NCI-H1930 (cell line): ENCODE measurements at places on chromosomes 7 and 10.
A peak's percentile ranks its signal among the peaks of the same experiment; 100 is the strongest.

DNA sequence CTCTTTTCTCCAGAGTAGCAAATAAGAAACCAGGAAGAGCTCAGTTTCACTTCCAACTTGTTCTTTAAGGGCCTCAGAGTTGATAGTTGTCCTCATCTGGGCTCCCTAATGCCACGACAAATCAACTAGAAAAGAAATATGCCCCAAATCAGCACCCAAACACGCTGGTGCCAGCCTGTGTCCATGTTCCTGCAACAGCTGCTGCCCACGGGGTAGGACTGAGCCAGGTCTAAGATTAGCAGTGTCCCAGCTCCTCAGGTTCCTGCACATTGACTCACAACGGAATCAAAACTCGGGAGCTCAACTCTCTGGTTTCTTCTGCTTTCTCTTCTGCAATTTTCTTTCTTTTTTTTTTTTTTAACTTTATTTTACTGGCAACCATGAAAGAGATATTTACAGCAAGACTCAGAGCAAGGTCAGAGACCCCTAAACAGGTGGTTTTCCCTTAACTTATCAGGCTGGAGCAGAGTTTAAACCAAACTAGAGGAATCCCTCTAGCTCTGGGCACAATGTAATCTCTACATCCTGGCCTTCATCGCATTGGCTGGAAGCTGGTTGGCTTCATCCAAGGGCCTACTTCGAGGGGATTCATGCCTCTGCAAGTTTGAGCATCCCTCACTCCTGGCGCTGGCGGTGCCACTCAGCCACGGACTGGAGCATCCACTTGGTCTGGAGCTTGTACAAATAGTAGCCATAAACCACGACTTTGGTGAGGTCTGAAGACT lies 126.1 kb downstream of the PFKFB3 start:
- DNase-seq = no peak

- DNase-seq = no peak
Measured at GRCh38 chr10:21732067-21732772, 198.2 kb downstream of the MLLT10 start.

DNA sequence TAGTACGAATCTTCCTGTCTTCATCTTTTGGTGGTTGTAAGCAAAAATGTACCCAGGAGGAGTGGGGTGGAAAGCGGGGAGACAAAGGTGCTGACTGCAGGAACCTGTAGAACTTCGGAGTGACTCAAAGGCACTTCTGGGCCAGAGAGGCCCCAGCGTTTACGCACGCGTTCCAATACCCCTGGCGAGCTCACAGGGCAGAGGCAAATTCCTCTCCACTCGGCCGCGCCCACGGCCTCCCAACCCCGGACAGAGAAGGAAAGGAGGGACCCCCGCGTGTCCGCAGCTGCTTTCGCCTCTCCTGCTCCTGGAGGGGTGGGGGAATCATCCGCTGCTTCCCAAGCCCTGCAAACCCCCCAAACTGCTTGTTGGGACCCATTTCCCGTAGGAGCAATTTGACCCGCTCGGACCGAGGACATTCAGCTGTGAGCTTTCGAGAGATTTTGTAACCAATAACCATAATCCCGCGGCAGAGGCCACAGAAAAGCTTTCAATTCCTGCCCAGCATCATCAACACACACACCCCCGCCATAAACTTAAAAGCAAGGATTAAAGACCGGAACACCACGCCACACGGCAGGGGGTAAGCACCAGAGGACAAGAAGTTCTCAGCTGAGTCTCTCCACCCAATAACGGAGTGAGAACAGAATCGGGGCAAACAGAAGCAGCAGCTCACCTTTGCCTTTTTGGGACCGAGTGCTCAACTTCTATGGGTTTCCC lies 2.3 kb downstream of the IGF2BP3 start:
- no peak for DNase-seq

- no peak for DNase-seq
Measured at GRCh38 chr10:30098629-30099028, 39.2 kb upstream of the JCAD start.

- no peak for DNase-seq
Measured at GRCh38 chr7:70647801-70648498, 484.0 kb upstream of the GALNT17 start.

DNA sequence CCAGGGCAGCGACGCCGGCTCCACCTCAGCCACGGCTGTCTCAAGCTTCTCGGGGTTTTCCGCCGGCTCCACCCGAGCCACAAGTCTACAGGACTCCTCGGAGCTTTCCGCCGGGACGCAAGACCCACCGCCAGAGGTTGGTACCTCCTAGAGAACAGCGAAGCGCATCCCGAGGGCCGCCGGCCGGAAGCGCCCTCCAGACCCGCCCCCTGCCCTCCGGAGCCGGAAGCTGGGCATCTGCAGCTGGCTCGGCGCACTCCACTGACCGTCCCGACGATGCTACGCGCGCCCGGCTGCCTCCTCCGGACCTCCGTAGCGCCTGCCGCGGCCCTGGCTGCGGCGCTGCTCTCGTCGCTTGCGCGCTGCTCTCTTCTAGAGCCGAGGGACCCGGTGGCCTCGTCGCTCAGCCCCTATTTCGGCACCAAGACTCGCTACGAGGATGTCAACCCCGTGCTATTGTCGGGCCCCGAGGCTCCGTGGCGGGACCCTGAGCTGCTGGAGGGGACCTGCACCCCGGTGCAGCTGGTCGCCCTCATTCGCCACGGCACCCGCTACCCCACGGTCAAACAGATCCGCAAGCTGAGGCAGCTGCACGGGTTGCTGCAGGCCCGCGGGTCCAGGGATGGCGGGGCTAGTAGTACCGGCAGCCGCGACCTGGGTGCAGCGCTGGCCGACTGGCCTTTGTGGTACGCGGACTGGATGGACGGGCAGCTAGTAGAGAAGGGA lies at the start of gene MINPP1:
Gene MINPP1 (plus strand): TSS at position 254 of the 726 bp plus-strand sequence. CDS start 23 bp downstream, at position 277.
- DNase-seq = peak; percentile 57

DNA sequence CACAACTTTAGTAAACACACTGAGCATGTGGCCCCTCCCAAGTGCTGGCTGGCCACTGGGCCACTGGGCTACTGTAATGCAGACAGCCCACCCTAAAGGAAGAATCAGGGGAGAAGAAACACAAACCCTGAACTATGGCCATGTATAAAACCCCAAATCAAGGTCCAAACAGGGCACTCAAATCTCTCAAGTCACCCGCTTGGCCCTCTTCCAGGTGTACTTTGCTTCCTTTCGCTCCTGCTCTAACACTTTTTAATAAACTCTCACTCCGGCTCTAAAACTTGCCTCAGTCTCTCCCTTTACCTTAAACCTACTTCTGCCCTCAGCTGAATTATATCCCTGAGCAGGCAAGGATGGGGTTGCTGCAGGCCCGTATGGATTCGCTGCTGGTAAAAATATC lies 72.6 kb downstream of the TPK1 start:
- no peak for DNase-seq

DNA sequence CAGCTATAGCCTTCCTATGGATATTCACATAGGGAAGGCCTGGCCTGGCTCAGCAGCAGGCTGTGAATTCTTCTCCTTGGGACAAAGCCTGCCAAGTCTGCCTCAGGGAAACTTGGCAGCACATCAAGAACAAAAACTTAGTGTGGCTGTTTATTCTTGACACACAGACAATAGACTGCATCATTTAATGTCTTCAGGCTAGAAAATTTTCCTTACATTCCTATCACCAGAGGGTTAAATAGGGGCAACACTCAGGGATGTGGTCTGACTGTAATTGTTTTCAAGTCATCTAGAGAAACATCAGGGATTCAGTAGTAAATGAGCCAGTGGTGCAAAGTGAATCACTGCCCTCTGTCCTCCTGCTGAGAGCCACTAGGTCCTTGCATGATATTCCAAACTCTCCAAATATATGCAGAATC lies 137.3 kb downstream of the SEMA3C start:
- DNase-seq = no peak

DNA sequence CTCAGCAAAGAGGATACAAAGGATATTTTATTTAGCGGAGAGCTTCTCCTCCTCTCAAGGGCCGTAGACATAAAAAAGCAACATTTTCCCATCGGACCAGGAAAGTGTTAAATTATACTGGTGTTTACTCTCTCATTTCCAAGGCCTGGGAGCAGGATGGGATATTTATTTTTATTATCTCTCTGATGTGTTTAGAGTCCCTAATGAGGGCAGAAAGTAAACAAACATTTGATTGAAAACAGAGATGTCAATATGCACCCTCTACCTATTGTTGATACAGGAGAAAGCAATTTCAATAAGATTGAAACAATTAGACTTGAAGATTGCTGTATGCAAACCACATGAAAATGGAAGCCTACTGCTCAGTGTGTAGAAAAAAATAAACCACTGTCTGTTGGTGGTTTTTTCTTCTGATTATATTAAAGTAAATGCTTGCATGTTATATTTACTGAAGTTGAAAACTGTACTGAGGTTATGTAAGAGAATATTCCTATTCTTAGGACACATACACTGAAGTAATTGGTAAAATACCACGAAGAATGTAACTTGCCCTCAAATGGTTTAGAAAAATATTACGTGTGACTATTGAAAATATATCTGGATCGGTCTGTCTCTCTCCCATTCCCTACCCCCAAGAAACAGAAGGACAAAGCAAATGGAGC lies 59.3 kb downstream of the ATXN7L1 start:
- DNase-seq = no peak

- no peak for DNase-seq
Measured at GRCh38 chr10:44281089-44281613, 103.7 kb downstream of the CXCL12 start.

DNA sequence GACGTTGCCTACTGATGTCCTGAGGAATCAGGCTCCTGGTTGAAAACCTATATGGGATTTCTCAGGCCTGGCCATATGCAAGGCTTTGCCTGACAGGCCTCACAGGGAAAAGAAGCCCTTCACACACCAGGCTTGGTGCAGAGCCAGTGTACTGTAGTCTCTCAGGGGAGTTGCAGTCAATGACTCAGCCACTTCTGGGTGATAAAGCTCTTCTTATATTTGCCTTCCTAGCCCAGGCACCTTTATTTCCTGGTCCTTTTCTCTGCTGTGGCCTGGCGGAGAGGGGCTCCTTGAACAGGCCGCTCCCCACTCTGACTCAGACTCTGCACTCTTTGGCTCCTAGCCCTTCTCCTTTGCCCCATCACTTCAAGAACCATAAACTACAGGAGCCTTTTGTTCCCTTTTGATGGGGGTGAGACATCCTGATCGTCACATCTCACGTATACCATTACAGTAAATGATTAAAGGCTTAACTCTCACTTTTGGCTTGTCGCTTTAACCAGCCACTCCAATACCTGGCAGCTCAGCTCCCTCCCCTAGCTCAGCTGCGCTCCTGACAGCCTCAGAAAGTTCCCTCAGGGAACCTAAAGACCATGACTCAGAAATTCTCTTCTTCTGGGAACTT lies 33.5 kb downstream of the DPY19L1 start:
- DNase-seq = peak; percentile 4

DNA sequence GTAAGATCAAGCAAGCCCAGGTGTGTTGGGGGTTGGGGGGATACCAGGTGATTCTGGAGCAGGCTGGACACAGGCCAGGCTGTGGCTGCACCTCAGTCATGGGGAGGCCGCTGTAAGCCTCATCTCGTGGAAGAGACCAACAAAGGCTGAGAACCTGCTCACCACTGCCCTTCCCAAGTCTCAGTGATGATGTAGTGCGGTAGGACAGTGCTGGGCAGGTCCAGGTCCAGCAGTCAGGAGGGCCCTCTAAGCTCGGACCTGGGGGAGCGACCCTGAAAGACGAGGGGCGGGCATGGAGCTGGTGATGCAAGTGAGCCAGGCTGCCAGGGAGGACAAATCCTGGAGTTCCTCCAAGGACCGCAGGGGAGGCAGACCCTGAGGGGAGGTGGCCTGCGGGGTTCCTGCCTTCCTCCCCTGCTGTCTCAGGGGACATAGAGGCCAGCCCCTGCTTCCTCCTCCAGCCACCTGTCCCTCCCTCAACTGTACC lies 3.3 kb upstream of the PWWP2B start:
- DNase-seq = no peak

DNA sequence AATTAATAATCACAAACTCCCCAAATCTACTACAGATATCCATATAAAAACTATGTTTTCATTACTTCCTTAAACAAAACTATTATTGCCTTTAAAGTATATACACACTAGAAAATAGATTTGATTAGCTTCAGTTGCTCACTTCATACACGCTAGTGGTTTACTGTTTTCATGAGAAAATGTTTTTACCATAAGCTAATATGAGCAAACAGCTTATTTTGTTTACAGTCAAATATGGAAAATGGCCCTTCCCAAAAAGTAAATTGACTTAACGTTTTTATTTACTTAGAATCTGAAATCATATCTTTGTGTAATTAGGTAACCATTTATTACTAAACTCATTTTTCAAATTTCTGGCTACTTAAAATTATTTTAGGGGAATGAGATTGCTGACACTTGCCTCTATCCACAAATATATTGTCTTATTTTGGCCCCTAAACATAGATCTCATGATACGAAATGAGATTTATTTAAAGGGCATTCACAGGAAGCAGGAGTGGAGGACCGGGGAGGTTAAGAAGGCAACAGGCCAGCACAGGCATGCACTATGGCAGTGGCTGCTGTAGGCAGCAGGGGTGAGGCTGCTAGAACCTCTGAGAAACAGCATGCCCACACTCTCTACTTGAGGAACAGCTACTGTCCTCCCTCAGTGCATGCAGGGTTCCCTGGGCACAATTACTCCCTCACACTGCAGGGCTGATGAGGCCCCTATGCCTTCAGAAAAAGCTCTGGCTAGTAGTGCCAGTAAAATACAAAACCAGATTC lies 29.6 kb upstream of the SOSTDC1 start:
- no peak for DNase-seq

GRCh38 chr7:37206192-37206591 lies 242.5 kb downstream of the ELMO1 start:
- DNase-seq = no peak

DNA sequence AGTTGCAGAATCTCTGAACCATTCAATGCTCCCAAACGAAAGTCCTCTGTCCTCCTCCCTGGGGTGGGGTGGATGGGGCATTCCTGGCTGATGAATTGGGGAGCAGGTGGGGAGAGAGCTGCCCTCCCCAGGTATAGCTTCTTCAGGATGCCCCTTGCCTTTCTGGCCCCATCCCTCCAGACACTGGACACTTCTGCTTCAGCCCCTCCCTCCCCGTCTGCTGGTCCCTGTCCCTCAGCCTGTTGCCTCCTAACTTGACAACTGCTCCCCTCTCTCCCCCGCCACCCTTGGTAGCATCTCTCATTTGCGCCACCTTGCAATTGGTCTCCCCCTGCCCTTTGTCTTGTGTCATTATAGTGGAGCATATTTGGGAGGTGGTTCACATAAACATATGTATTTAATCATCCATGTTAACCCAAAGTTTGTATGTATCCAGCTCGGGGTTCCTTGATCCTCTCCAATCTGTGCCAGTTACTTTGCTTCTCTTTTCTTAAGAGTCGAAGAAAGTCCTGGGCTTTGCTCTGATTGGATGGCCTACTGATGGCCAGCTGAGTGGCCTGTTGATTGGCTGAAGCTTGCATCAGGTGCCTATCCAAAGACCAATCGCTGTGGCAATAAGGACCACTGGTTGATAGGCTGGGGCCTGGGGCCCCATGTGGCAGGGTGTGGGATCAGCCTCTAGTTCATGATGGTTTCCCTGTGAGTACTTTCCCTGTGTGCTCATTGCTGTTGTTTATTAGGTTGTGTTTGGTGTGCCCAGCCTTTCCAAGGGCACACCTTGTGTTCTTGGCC lies 4.0 kb upstream of the GCK start:
- no peak for DNase-seq

DNA sequence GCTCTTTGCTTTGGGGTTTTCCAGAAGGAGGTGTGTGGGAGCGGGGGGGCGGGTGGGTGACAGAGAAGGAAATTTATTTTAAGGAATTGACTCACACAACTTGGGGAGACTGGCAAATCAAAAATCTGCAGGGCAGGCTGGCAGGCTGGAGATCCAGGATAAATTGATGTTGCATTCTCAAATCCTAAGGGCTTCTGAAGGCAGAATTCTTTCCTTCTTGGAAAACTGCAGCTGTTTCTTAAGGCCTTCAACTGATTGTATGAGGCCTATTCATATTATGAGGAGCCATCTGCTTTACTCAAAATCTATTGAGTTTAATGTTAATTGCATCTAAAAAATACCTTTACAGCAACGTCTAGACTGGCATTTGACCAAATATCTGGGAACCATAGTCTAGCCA lies 1528.8 kb upstream of the LRRTM3 start:
- DNase-seq = no peak
